Esophagus squamous epithelium (tissue), 5 donors: ENCODE measurements at places on chromosomes 1 and 21.

- no peak for DNase-seq
Measured at GRCh38 chr21:39339231-39339630, 9.7 kb downstream of the HMGN1 start.

DNA sequence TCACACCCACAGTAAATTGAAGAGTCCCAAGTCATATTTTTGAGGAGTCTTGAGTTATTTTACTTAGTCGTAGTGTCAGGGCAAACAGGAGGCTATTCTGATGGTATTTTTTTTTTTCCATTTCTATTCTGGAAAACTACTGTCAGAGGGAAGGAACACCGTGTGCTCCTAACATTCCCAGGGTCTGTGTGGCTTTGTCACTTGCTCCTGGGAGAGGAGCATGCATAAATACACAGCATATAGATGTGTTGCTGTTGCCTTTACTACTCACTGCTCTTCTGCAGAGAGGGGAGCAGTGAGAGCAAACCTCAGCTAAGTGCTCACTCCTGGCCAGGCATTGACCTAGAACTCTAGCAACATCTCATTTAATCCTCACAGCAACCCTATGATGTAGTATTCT, 45.8 kb downstream of the COLGALT2 start:
- no peak for DNase-seq

DNA sequence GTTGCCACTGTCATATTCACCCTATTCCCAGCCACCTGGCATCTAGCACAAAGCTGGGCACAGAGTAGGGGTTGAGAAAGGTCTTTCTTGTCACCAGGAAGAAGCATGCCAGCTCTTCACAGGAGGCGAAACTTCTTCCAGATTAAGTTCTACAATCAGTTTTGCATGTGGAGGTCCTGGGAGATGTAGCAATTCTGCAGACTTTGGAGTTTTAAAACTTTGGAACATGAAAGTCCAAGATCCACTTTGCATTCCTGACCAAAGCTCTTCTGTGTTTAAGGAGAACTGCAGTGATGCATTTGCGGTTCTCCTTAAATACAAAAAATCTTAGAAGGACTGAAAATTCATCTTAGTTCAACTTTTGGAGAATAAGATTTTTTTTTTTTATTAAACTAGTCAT, 258.5 kb upstream of the USP24 start:
- no peak for DNase-seq

DNA sequence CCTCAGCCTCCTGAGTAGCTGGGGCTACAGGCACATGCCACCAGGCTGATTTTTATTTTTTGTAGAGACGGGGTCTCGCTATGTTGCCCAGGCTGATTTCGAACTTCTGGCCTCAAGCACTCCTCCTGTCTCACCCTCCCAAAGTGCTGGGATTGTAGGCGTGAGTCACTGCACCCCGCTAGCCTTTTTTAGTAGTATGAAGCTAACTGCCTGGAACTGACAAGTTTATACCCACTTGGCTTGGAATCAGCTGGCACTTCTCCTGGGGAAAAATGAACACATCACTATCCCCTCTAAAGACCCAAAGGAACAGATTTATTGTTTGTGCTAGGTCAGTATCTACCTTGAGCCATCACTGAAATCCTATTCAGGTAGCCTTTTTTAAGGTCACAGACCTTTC, 19.0 kb downstream of the TMEM63A start:
- no peak for DNase-seq

DNA sequence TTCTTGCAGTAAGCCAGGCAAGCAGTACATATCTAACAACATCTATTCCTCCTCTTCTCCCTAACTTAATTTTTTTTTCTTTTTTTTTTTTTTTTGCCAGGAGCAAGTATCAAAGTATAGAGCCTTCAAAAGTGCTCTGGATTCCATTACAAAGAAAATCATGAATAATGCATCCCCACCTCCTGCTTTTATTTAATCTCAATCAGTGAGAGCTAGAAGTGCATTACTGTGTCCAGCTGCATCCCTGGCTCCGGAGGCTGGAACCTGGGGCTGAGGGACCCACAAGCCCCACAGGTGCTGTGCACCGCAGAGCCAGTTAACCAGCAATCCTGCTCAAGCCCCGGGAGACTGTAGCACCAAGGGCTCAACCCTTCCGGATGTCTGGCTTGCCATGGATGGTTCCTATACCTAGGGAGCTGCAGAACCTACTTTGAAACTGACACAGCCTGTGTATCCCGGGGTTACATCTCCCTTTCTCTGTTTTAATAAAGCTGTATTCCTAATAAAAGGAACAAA, 455.9 kb upstream of the RUNX1 start:
- DNase-seq, result no peak
